ENCODE measurements at places on chromosomes 16 and 17. TPM values are rescaled to one million over a fixed set of nuclear protein-coding genes. Genes with fewer than 3 reads are reported as not detected.

ITGB4 gene
- 1.6 TPM for total RNA-seq

GRCh38 chr16:58039829-58040495 is 14.4 kb downstream of the MMP15 start:
- peaks cover 17% of the 10 kb centered on the region for H3K4me1 ChIP-seq
- H3K27ac ChIP-seq = no peak overlapping the region
- H3K36me3 ChIP-seq = peaks cover 65% of the 10 kb centered on the region
- H3K27me3 ChIP-seq = no peaks in the 10 kb centered on the region

DNA sequence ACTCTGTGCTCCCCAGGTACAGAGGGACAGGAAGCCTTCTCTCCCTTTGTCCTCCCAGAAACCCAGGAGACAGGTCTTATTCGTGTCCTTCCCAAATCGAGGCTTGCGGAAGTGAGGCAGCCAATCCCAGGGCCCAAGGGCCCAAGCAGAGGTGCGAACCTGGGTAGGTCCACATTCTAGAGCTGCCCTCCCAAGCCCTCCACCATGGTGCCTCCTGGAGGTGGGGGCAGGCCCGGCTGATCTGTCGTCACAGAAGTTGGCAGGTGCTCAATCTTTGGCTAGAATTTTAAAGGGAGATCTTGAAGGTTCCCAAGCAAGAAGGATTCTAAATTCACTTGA is 21.5 kb downstream of the MRC2 start:
- peaks cover 30% of the 10 kb centered on the region for H3K4me1 ChIP-seq
- DNase-seq = no peak
- peak overlapping the region; percentile 0 for H3K27ac ChIP-seq
- H3K27me3 ChIP-seq = no peaks in the 10 kb centered on the region
- H3K36me3 ChIP-seq = peaks cover 2% of the 10 kb centered on the region
- no peak overlapping the region for H3K4me3 ChIP-seq

DNA sequence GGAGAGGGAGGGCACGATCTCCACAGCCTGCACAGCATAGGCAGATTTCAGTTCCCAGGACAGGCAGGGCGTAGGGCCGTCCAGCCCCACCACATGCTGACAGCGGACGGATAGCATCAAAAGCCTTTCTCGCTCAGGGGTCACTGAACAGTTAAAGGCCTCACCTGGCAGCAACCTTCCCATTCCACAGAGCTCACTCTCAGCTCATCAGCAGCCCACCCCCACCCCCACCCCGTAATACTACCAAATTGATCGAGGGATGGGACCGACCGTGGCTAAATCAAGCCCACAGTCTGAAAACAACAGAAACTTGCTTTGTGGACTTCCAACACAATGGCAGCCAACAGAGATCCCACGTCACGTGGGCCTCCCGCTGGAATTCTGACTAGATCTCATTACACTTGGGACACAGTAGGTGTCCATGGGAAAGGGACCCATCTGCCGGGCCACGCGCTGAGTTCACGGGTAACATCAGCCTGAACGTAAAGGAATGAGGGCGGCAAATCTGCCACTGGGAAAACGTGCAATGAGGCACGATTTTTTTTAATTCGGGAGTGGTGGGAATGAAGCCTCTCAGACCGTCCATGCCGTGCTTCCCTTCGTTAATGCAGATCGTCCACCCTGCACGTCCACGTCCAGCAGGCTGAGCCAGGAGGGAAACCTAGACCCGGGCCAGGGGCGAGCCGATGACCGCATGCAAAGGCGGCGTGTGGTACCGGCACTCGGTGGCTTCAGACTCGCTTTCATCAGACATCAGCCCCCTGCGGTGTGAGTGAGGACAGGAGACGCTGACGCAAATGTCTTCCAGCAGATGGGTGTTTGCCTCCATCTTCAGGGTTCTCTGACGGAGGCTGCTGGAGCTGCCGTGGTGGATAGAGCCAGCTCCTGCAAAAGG is 92.1 kb downstream of the TBC1D16 start:
- H3K4me3 ChIP-seq = no peak overlapping the region
- DNase-seq = peak; percentile 1
- H3K4me1 ChIP-seq = peaks cover 15% of the 10 kb centered on the region
- peaks cover 86% of the 10 kb centered on the region for H3K36me3 ChIP-seq
- no peak overlapping the region for H3K27ac ChIP-seq
